Activated CD4-positive, alpha-beta T cell treated with anti-CD3 and anti-CD28 coated beads, Interleukin-2, amount 10 ng/mL, durations not matched to agents 24 days and 14 days (primary cell): ENCODE measurements at places on chromosomes 4 and X. TPM values are rescaled to one million over a fixed set of nuclear protein-coding genes. Genes with fewer than 3 reads are reported as not detected.

The NEXMIF gene
- total RNA-seq, result 0.47 and 0.54 TPM in 2 replicates

GRCh38 chrX:142616636-142617035, 409.1 kb upstream of the SPANXN4 start:
- H3K4me3 ChIP-seq, result no peak overlapping the region
- H3K27ac ChIP-seq, result no peak overlapping the region
- DNase-seq, result no peak
- H3K4me1 ChIP-seq, result no peaks in the 10 kb centered on the region
- no peaks in the 10 kb centered on the region for H3K27me3 ChIP-seq
- no peaks in the 10 kb centered on the region for H3K36me3 ChIP-seq

GRCh38 chr4:86359944-86360478, at the start of gene MAPK10:
TSS of gene MAPK10 (minus strand) at chr4:86360053.
- H3K4me3 ChIP-seq, result peak within 1 kb of the TSS; percentile 77
- no peaks in the 10 kb centered on the region for H3K36me3 ChIP-seq
- H3K4me1 ChIP-seq, result peaks cover 13% of the 10 kb centered on the region
- H3K27ac ChIP-seq, result peak within 1 kb of the TSS; percentile 67

- no peak overlapping the region for H3K4me3 ChIP-seq
- H3K36me3 ChIP-seq, result no peaks in the 10 kb centered on the region
- H3K27me3 ChIP-seq, result no peaks in the 10 kb centered on the region
Measured at GRCh38 chr4:93203708-93204107, 624.8 kb upstream of the ATOH1 start.

GRCh38 chr4:86967073-86967472, 32.3 kb downstream of the AFF1 start:
- no peaks in the 10 kb centered on the region for H3K27me3 ChIP-seq
- H3K36me3 ChIP-seq, result peaks cover 7% of the 10 kb centered on the region

GRCh38 chr4:3250956-3251690, 2.2 kb downstream of the MSANTD1 start:
- H3K36me3 ChIP-seq, result no peaks in the 10 kb centered on the region
- DNase-seq, result no peak
- H3K27me3 ChIP-seq, result no peaks in the 10 kb centered on the region
- no peak overlapping the region for H3K27ac ChIP-seq
- peaks cover 2% of the 10 kb centered on the region for H3K4me1 ChIP-seq
- H3K4me3 ChIP-seq, result no peak overlapping the region
